ENCODE measurements at places on chromosomes 11 and 22.

- no peak for DNase-seq
Observed at GRCh38 chr11:109514313-109515018, 92.5 kb downstream of the C11orf87 start.

DNA sequence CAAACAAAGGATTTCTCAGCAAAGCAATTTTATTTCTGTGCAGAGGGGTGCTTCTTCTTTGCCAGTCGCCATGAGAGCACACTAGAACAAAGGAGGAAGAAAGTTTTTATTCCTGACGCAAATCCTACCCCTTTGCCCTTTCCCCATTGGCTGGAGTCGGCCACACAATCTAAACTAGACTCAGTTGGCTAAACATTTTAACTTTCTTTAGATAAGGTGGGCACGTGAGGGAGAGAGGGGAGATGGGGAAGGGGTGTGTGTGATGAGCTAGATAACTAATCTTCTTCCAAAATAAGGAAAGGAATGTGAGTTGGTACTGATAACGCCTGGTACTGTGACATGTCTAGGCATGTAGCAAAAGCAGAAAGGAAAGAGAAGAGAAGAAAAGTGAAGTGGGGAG lies 626 bp downstream of the TRIM22 start:
- DNase-seq: no peak

GRCh38 chr22:38007330-38007902 lies 23.1 kb upstream of the SOX10 start:
- DNase-seq: no peak

- no peak for DNase-seq
Observed at GRCh38 chr22:39471381-39472141, 14.7 kb downstream of the MGAT3 start.

- no peak for DNase-seq
Observed at GRCh38 chr11:115720602-115721245, 216.5 kb upstream of the CADM1 start.

GRCh38 chr22:24441406-24442351 lies 14.3 kb downstream of the ADORA2A start:
- no peak for DNase-seq

DNA sequence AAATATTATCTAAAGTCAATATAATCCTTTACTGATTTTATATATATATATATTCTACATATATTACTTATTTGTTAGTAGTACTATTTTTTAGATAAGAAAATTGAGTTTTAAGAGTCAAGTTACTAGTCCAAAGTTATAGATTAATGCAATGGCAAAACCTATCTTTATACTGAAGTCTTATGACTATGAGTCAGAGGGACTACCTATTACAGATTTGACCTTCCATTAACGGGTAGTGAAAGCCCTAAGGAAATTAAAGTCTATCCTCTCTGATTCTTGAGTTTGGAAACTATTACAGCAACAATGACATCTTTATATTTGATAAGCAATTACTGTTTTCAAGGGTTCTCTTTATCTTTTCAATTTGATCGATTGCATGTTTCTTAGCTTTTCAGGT lies 315.8 kb downstream of the CASP12 start:
- no peak for DNase-seq

DNA sequence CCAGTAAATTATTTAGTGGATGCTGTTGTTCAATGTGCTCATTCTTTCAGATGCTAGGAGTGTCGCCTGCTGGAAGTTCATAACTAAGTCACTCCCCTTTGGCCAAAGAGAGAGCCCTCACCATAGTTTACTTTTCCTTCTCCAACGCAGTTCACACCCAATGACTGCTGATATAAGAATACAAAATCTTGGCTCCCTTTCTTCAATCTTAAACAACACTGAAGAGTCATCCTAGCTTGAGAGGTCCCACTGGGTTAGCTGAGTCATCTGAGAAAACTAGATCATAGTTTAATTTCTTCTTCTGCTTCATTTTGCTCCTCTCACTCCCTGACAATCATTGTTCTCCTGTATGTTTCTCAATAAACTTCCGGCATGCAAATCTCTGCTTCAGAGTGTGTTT lies 5.4 kb upstream of the OR52L1 start:
- DNase-seq: no peak

DNA sequence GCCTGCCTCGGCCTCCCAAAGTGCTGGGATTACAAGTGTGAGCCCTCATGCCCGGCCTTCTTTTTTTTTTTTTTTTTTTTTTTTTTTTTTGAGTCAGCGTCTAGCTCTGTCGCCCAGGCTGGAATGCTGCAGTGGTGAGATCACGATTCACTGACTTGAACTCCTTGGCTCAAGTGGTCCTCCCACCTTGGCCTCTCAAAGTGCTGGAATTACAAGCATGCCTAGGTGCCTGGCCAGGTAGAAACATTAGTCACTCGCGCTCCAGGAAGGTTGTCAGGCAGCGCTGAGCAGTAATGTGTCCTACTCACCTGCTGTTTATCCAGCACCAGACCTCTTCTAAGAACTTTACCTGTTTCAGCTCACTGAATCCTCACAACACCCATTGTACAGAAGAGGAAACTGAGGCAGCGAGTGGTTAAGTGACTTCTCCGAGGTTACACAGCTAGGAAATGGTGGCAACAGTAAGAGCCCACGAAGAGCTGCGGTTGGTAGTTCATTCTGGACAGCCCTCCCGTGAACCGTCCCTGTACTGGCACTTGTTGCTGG lies 496 bp upstream of the CST6 start:
- no peak for DNase-seq

DNA sequence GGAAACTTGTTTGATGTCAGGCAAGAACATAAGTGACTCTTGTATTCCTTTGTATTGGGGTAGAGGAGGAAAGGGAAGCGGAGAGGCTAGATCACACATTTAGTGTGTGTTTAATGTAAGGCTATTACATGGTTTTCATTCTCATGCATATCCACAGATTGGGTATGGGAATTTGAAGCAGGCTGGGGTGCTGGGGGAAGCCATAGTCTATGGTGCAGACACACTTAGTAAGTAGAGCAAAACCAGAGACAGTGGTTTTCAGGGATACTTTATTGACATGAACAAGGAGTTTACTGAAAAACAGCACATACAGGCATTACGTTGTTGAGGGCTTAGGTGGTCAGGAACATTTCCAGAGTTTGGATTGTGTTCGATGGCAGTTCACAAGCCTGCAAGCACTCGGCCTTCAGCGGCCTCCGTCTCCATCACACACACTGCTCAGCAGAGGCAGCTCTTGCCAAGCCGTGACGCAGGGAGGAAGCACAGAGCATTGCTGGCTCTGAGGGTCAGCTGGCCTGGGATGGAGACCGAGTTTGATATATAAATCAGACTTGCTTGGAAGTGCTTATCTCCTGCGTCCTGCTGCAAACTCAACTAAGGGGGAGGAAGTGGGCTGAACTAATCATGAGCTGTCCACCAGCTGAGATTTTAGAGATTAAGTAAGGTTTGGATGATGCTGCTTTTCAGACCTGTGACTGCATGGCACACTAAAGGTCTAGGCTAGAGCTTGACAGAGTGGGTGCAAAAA lies 25.3 kb downstream of the SCN3B start:
- no peak for DNase-seq

DNA sequence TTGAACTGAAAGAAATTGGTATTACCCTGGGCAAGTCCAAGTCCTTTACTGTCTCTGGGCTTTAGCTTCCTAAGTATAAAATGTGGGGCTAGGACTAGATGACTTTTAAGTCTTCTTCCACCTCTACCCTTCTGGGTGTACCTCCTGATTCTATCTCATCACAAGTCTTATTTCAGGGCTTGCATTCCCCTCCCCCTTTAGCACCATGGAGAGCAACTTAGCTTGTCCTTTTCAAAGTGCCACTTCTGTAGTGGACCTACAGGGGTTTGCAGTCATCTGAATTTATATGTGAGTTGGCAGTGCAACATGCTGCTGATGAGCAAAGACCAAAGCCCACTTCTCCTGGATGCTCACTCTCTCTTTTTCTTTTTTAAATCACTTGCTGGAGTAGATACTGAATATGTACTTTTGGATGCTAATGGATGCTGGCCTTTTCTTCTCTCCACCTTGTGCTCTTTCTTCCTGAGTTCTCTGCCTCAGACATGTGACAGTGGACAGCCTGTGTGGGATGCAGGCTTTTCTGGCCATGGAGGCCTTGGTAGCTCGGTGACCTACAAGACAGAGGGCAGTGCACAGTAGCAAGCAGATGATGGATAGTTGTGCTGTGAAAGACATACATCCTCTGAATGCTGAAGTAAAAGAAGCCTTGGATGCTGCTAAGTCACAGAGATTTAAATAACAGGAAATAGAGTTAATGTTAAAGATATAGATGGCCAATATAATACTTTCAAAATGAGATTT lies 185.0 kb downstream of the NELL1 start:
- no peak for DNase-seq

DNA sequence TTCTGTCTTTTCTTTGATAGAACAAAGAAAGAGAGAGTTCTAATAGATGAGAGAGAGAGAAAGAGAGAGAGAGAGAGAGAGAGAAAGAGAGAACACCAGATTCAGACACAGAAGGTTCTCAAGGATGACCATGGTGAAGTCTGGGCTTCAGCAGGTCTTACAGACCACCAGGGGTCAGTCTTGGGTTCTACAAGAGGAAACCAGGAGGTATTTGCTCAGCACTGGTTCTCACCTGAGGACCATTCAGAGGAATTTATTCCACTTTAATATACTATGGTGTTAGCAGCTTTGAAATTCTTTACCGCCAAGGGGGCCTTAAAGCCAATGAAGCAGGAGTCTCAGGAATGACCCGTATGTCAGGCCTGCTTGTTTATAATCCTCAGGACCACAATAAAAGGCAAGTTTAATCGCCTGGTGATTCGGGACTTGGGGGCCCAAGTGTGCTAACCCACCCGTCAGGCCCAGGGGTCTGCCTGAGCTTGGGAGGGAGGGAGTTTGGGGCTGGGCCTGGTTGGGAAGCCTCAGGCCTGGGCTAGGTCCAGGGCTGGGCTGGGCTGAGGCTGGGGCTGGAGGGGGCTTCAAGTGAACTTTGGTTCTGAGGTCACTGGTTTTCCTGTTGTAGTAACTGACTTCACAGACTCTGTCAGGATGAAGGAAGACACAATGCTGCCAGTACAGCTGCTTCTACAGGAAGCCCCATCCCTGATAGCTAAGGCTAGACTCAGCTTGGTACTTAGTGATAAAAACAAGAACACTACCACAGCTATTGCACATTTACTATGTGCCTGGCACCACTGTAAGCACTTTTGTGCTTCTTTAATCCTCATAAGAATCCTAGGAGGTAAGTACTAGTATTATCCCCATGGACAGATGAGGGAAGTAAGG lies 179.2 kb upstream of the ZBED5 start:
- DNase-seq: peak; percentile 59

DNA sequence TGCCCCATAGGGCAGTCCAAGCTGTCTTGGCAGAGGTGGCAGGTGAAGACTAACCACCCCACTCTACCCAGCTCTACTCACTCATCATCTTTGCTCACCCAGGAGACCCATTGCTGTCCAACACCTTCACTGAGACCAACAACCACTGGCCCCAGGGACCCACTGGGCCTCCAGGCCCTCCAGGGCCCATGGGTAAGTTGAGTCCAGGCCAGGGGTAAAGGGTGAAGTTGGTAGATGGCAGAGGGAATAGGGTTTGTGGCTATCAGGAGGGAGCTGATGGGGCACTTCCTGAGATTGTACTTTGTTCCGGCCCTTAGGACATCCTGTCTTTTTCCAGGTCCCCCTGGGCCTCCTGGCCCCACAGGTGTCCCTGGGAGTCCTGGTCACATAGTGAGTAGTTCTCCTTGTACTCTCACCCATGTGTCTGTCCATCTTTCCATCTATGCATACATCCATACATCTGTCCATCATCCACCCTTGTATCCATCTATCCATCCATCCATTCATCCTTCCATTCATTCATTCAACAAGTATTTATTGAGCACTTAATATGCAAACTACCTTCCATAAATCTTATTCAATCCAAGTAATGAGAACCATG lies 27.7 kb downstream of the EMID1 start:
- no peak for DNase-seq

DNA sequence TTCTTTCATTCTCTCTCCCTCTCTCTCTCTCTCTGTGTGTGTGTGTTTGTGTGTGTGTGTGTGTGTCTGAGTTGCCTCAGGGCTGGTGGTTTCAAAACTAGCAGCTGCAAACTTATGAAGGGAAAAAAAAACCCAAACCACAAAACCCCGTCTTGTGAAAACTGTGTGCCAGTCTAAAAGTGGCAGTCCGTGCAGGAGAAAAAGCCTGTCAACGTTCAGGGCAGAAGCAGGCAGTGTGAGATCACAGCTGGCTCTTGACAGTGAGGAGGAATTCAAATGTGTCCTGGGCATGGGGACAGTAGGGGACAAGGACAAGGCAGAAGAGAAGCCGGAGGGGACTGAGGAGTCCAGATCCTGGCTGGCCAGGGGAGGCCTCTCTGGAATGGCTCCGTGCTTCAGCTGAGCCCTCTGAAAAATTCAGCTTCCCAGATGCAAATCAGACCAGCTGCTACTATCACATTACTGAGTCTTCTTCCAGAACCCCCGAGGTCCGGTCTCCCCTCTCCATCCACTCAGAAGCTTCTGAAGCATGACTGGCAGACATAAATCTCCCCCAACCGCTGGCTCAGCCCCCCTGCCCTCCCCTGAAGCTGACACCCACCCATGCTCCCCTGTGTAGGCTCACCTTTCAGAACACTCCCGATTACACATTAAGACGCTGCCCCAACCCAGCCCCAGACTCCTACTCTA lies 31.9 kb downstream of the FLI1 start:
- peak; percentile 84 for DNase-seq

- no peak for DNase-seq
Observed at GRCh38 chr22:44555046-44555445, 57.0 kb upstream of the RTL6 start.

- DNase-seq: no peak
Observed at GRCh38 chr11:119029340-119030028, 1.2 kb downstream of the SLC37A4 start.

- no peak for DNase-seq
Observed at GRCh38 chr11:35141071-35141470, 2.1 kb downstream of the CD44 start.

DNA sequence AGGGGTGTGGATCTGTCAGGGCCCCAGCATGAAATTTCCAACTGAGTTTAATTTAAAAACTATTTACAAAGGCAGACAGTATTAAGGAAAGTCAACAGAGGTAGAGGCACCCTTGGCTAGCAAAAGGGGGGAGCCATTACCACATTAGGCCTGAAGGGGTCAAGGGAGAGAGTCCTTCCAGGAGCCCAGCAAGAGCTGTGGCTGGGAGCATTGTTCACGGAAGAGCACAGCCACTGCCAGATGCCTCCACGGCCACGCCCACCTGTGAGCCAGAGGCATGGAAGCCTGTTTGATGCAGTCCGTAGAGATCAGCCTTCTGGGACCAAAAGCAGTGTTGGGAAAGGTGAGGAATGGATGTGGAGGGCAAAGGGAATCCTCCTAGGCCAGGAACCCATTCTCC lies 102.6 kb downstream of the GALNT18 start:
- no peak for DNase-seq

DNA sequence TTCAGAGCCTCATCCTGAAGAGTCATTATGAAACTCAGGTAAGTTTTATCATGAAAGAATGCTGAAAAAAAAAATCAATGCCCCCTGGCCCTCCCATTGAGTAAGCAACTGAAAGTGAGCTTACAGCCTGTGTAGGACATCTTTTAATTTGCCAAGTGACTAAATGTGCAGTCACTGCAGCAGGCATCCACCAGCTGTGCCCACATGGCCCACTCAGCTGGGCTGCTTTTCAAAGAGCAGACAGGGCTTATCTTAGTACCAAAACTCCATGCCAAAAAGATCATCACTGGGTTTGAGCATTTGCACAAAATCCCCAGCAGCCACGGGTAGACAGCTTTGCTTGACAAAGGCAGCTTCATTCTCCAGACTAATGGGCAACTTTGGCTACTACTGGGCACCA lies 709.7 kb downstream of the NTM start:
- DNase-seq: no peak

Data from CD4-positive, alpha-beta T cell treated with Interleukin-4 for 1 hour (primary cell).